CD4-positive, alpha-beta T cell treated with Interferon alpha-2 for 1 hour (primary cell): ENCODE measurements at places on chromosomes 5 and 9.

DNA sequence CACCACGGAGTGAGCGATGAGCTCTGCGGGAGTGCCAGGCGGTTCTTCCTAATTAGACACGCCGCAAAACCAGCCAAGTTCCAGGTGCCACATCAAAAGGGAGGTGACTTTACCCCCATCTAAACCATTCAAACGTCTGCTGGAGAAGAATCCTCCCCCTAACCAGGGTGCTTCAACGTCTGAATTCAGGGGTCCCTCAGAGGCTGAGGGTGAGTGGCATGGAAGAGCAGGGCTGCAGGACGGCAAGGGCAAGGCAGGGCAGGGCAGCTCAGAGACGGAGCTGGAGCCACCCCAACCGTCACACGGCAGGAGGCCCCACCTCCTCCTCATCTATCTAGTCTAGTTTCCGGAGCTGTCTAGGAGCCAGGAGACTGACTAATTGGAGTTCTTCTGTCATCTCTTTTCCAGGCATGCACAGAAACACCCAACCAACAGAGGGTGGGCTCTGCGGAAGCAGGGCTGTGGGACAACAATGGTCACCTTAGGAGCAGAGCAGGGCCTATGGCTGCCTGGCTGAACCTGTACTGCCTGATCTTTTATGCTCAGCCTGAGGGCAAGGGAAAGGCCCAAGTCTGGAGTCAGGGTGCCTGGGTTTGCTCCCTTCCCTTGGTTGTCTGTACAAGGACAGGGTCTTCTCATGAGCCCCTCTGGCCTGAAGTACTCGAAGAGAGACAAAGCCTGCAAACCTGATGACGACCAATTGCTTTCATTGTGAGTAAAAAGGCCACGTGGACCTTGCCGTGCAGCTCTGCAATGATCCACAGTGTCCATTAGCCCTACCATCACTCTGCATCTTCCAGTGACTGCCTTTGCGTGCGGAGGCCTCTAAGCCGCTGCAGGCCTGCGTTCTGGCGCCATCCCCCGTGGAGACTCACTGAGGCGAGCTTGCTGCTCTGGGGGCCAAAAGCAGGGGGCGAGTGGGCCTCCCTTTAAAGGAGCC, 81.0 kb upstream of the SLC25A51 start:
- no peak for DNase-seq

GRCh38 chr9:22141908-22142307, 132.8 kb upstream of the CDKN2B start:
- no peak for DNase-seq

GRCh38 chr5:124880903-124881697, 134.7 kb upstream of the ZNF608 start:
- no peak for DNase-seq

- no peak for DNase-seq
Observed at GRCh38 chr9:124757616-124758015, 13.5 kb downstream of the NR6A1 start.

DNA sequence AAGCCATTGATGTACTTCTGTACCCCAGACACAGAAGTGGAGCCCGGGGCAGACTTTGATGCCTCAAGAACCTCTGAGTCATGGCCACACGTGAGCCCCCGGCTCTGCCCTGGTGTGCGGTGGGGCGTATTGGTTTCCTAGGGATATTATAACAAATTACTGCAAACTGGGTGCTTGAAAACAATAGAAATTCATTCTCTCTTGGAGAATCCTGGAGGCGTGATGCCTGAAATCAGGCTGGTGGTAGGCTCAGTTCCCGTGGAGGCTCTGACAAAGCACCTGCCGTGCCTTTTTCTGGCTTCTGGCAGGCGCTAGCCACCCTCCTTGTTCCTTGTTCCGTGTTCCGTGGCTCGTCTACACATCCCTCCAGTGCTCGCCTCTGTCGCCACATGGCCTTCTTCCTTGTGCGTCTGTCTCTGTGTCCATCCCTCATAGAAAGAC, 24.2 kb downstream of the NEK6 start:
- no peak for DNase-seq

DNA sequence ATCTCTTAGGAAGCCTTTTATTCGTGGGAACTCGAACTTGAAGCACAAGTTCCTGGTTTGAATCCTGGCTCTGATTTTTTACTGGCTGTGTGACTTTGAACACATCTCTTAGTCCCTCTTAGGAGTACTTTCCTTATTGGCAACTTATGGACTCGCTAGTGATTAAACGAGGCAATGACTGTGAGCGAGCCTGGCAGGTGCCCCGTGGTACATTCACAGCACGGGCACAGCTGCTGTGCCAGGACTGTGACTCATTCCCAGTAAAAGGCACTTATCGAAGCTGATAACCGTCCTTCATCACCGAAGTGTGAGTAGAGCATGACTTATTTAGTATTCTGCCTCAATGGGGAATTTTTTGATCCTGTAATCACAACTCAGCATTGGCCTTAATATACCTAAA, 22.7 kb downstream of the CFAP90 start:
- DNase-seq, result no peak
